CD4-positive, alpha-beta T cell treated with Interleukin-6 at 100 ng/mL for 8 hours (primary cell): ENCODE measurements at places on chromosomes 7 and 10.
A peak's percentile ranks its signal among the peaks of the same experiment; 100 is the strongest.

GRCh38 chr10:99966306-99966705, 43.4 kb downstream of the DNMBP start:
- DNase-seq = no peak

DNA sequence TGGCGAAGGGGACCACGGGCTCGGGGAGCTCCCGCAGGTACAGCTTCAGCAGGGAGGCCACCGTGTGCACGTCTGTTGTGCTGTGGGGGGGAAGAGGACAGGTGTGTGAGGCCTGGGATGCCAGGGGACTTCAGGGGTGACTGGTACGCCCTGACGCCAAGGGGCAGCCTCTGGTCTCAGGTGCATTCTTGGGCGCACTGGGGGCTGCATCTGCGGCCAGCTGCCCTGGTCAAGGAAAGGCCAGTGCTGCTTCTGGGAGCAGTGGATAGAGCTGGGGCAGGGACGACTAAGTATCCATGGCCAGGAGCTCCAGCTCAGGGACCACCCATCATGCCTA, 148.5 kb downstream of the MAPK8 start:
- no peak for DNase-seq

- no peak for DNase-seq
These were observed 82.3 kb downstream of the HTR7 start for GRCh38 chr10:90775351-90776028.

DNA sequence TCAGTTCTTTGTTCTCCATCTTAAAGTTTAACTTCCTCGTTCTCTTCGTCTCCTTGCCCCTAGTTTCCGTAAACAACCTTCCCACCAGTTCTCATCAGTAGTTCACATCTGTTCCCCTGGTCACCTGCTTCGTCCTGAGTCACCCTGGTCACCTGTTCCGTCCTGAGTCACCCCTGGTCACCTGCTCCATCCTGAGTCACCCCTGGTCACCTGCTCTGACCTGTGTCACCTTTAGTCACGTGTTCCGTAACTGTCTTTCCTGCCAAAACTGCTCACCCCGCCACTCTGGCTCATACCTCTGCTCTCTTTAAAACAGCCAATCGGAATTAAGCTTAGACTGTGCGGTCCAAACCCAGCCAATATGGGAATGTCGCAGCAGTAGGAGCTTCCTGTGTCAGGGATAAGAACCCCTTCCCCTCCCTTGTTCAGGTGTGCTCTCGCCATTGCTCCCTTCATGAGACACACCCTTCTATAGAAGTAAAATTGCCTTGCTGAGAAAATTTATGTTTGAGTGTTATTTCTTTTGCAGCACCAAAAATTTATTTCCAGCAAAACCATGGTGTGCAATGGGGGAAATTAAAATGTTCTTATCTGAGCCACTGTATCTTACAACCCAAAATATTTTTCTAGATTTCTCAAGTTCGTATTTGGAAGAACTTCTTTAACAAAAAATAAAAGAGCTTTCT, 112.2 kb downstream of the VIM start:
- no peak for DNase-seq

- no peak for DNase-seq
These were observed 91.3 kb upstream of the ABI1 start for GRCh38 chr10:26952094-26952493.

- DNase-seq = no peak
These were observed 13.6 kb downstream of the OPTN start for GRCh38 chr10:13113544-13113943.

DNA sequence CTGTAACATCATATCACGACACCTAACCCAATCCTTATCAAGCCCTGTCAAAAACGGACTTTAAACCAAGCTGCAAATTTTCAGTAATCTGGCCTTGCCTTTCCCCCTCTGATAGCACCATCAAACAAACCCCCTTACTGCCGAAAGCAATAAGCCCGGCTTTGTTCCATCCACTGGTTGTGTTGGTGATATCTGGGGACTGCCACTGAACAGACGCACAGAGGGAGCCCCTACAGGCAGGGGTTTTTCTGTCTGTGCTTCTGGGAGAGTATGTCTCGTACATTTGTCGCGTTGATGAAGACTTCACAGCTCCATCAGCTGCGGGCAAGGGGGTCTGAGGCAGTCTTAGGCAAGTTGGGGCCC, 550 bp upstream of the PLAU start:
- DNase-seq = no peak

- peak; percentile 5 for DNase-seq
These were observed 866 bp downstream of the CNOT4 start for GRCh38 chr7:135508883-135509588.
